Midbrain (tissue), 1 donor: ENCODE measurements at places on chromosomes 16 and 17.

- no peak for DNase-seq
Observed at GRCh38 chr17:74916851-74917199, 6.2 kb downstream of the USH1G start.

DNA sequence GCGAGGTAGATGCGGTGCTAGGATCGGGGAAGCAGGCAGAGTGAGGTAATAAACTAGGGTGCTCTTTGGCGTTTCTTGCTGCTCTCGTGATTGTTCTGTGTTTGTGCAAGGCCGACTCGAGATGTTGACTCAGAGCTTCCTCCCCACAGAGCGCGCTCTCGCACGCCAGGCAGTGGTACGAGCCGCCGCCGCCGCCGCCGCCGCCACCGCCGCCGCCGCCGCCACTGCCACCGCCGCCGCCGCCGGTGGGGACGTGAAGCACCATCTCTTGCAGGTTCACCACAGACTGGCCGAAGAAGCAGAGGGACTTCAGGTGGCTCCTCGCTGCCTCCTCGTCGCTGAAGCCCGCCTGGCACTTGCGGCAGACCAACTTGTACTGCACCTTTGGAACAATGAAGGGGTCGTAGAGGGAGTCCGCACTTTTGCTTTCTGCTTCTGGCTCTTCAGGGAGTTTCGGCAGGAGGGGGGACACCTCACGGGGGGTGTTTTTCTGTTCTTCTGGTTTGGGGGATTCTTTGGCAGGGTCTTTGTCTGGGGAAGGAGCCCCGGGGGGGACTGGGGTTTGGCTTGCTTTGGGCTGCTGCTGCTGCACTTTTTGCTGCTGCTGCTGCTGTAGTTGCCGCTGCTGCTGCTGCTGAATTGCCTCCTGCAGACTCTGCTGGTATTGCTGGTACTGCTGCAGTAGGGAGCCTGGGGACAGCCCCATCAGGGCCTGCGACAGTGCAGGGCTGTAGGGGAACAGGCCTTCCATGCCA is 260.2 kb downstream of the ZFHX3 start:
- peak; percentile 24 for DNase-seq

GRCh38 chr16:81716478-81717225 is 62.4 kb upstream of the PLCG2 start:
- no peak for DNase-seq

- no peak for DNase-seq
Observed at GRCh38 chr17:3039736-3040135, 23.7 kb downstream of the OR1D5 start.

- DNase-seq: peak; percentile 73
Observed at GRCh38 chr17:17354560-17355349, 51.6 kb downstream of the NT5M start.
